Uterus (tissue), 4 donors: ENCODE measurements at places on chromosomes 1 and 21. TPM values are rescaled to one million over a fixed set of nuclear protein-coding genes. Genes with fewer than 3 reads are reported as not detected.

- no peak overlapping the region for H3K27ac ChIP-seq
- DNase-seq: no peak
- no peak overlapping the region for H3K4me3 ChIP-seq
- H3K4me1 ChIP-seq: no peaks in the 10 kb centered on the region
- no peaks in the 10 kb centered on the region for H3K27me3 ChIP-seq
Observed at GRCh38 chr1:174051956-174052355, 29.8 kb upstream of the RC3H1 start.

C1orf198 gene
- total RNA-seq: 70.6 TPM

- no peaks in the 10 kb centered on the region for H3K27me3 ChIP-seq
- H3K27ac ChIP-seq: peak overlapping the region; percentile 77
- H3K36me3 ChIP-seq: no peaks in the 10 kb centered on the region
Observed at GRCh38 chr1:161207173-161207572, 5.0 kb downstream of the NDUFS2 start.

GRCh38 chr1:77146270-77146669 lies 73.0 kb downstream of the PIGK start:
- no peaks in the 10 kb centered on the region for H3K36me3 ChIP-seq
- no peaks in the 10 kb centered on the region for H3K27me3 ChIP-seq
- no peak overlapping the region for H3K4me3 ChIP-seq

GRCh38 chr21:16264319-16264718 lies 534.5 kb downstream of the USP25 start:
- peak overlapping the region; percentile 19 for H3K27ac ChIP-seq
- no peak for DNase-seq
- H3K4me1 ChIP-seq: peaks cover 4% of the 10 kb centered on the region
- no peaks in the 10 kb centered on the region for H3K27me3 ChIP-seq

SHE gene
- total RNA-seq: 44.5 TPM

DNA sequence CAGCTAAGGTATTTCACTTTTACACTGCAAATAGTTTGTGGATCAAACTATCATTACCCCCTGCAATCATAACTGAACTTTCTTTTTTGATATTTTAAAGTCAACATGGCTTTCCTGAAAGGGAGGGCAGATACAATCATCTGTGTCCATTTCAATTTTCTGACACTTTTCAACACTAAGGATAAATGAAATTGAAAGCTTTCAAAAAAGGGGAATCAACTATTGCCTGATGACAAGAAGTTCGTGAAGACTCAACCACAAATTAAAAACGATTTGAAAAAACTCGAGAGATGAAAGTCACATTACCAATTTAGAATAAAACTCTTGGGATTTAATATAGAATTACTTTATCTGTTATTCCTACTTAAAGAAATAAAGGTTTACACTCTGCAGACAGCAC lies 11.7 kb downstream of the SRSF4 start:
- DNase-seq: no peak
- H3K27ac ChIP-seq: no peak overlapping the region
- H3K4me1 ChIP-seq: peaks cover 11% of the 10 kb centered on the region
- no peaks in the 10 kb centered on the region for H3K36me3 ChIP-seq

DNA sequence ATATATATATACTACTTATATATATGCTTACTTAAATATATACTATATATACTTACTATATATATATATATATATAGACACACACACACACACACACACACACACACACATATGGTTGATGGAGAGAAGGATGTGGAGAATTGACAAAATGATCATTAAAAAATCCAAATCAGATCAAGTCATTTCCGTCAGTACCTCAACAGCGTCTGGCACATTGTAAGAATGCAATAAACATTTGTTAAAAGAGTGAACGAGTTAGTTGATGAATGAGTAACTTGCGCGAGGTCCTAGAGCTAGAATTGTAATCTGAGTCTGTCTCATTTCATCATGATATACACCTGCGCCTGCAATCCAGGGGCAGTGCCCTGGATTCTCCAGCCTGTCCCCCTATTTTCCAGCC lies 243.0 kb upstream of the MAP1LC3C start:
- no peak overlapping the region for H3K27ac ChIP-seq
- no peaks in the 10 kb centered on the region for H3K36me3 ChIP-seq
- DNase-seq: no peak
- H3K4me1 ChIP-seq: no peaks in the 10 kb centered on the region
- no peak overlapping the region for H3K4me3 ChIP-seq

USP33 gene
- total RNA-seq: 67.1 TPM

DNA sequence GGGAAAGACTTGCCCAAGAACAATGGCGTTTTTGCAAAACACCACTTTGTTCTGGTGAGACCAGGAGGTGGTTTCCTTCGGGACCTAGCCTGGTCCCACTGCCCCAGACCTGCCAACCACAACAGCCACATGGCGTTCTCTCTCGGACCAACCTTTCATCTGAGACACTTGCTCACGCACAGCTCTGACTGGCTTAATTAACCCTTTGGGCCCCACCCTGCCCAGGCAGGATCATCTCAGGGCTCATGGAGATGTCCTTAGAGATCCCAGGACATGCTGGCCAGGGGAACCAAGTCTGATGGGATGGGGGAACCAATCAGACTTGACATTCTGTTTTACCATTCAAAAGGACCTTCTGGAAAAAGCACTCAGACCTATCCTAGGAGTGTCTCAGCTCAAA lies 97.8 kb upstream of the SLC2A1 start:
- peak overlapping the region; percentile 71 for H3K27ac ChIP-seq
- H3K27me3 ChIP-seq: no peaks in the 10 kb centered on the region
- H3K4me3 ChIP-seq: no peak overlapping the region
- H3K36me3 ChIP-seq: no peaks in the 10 kb centered on the region
- H3K4me1 ChIP-seq: no peaks in the 10 kb centered on the region
